ENCODE measurements at places on chromosomes 1 and 21.

DNA sequence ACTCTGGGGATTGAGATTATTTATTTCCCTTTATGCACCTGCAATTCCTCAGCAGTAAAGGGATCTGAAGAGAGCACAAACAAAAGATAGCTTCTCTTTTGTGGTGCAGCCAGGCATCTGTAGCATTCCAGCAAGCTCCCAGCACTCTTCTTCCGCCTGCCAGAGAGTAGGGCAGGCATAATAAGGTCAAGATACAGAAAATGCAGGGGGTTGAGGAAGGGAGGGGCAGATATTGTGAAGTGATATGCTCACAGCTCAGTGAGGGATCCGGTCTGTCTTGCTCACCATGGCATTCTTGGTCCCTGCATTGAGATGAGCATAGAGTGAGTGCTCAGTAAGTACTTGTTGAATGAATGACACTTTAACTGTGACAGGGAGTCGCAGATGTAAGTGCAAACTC lies 23.9 kb downstream of the FASLG start:
- no peak for DNase-seq

GRCh38 chr1:209406168-209406567 lies 177.3 kb upstream of the CAMK1G start:
- no peak for DNase-seq

DNA sequence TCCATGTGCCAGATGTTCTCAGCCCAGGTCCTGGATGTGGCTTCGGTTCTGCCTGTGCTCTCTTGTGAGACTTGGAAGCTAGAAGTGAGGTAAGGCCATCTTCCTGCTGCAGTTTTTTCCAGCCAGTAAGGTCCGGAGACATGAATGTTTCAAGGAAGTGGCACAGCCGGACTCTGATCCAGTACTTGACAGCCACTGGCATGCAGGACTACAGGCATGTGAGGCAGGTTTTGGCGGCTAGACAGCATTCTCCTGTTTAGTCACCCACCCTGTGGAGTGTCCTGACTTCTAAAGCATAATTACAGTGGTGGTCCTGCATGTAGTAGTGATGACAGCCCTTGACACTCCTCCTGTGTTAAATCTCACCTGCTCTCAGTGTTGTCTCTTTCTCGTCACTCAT lies 72.3 kb downstream of the TNFSF4 start:
- DNase-seq = no peak

DNA sequence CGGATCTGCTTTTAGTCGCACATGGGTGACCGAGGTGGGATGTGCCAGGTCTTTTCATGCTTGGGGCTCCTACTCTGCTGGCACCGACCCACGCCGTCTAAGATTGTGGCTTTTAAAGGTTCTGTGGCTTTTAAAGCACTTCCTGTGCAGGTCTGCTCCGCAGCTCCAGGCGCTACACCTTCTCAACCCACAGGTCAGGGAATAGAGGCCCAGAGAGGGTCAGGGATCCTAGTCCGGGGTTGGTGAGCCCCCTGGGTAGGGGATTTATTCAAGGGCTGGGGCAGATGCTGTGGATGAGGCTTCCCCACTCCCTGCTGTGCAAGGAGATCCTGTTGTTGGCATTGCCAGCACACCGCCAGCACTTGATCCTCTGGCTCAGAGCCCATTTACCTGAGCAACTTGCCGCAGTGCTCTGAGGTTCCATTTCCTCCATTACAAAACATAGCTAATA lies 212.8 kb upstream of the RAB4A start:
- DNase-seq = no peak

GRCh38 chr1:211648980-211649934 lies 26.2 kb downstream of the NEK2 start:
- peak; percentile 85 for DNase-seq

DNA sequence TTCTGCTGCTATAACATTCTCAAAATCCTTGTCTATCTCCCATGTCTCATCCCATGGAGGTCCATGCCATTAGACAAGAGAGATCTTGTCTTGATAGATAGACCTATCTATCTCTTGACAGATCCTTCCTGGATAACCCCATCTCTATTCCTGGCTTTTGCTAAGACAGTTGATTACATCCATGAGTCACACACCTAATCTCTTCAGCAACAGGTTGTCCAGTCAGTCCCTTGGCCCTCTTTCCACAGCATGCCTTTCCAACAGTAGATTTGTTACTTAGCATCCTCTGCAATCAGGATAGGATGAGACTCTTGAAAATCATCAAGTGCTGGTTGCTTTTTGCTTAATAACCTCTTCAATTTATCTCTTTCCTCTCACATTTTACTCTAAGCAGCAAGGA lies 46.6 kb downstream of the TRMT1L start:
- DNase-seq = no peak

DNA sequence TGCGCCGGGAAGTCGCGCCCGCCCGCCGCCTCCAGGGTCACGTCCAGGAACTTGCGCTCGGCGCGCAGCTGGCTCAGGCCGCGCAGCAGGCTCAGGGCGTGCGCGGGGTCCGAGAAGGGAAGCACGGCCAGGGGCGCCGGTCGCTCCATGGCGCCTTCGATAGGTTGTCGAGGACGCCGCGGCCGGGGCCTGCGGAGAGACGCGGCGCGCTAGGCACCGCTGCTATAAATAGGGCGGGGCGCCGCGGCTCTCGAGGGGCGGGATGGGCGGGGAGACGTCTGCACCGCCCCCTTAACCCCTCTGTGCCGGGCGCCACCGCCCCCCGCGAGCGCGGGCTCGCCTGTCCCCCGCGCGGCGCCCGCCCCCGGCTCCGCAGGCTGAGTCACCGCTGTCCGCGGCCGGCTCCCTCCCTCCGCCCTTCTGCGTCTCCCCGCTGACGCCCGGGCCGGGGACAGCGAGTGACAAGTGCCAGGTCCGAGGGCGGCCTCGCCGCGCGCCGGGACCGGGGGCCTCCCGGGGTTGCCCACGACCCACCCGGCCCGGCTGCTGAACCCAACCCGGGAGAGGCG lies at the start of gene KLHL21:
KLHL21 (minus strand) TSS at position 201 of the 569 bp plus-strand sequence; CDS start at position 149, 52 bp downstream.
- peak; percentile 88 for DNase-seq

DNA sequence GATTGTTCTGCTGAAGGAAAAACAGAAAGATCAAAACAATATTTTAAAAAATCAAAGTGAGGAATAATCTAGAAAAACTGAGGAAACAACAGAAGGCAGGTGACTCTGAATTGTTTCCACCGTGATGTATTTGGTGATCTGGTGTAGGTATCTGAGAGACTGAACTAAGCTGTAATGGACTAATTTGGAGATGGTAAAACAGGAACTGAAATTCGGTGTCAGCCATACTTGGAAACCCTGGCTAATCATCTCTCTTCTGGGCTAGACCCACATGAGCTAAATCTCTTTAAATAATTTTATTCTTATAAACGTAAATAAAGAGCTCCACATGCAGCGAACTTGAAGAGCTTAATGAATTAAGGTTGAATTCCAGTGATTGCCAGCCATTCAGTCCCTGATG lies 1226.1 kb downstream of the NCAM2 start:
- DNase-seq = no peak

- no peak for DNase-seq
Observed at GRCh38 chr21:30582870-30583269, 7.3 kb downstream of the KRTAP22-2 start.

- peak; percentile 13 for DNase-seq
Observed at GRCh38 chr21:43193088-43193650, 24.4 kb downstream of the CRYAA start.

DNA sequence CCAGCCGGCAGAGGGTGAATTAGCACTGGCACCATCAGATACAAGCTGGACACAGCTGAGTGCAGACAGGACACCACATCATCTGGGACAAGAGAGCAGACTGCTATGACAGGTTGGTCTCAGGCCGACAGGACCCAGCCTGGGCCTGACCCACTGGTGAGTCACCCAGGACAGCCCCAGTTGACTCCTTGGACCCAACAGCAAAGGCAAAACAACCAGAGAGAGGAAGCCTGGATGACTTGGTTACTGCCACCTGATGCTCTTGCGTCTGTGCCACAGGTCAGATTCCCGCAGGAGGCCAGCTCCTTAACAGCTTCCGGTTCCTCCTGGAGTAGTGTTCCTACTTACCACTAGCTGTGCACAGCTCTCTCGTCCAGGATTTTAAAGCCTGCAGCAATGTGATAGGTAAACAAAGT lies 18.5 kb downstream of the CCN1 start:
- no peak for DNase-seq

GRCh38 chr1:65821386-65821785 lies 28.7 kb downstream of the PDE4B start:
- no peak for DNase-seq

DNA sequence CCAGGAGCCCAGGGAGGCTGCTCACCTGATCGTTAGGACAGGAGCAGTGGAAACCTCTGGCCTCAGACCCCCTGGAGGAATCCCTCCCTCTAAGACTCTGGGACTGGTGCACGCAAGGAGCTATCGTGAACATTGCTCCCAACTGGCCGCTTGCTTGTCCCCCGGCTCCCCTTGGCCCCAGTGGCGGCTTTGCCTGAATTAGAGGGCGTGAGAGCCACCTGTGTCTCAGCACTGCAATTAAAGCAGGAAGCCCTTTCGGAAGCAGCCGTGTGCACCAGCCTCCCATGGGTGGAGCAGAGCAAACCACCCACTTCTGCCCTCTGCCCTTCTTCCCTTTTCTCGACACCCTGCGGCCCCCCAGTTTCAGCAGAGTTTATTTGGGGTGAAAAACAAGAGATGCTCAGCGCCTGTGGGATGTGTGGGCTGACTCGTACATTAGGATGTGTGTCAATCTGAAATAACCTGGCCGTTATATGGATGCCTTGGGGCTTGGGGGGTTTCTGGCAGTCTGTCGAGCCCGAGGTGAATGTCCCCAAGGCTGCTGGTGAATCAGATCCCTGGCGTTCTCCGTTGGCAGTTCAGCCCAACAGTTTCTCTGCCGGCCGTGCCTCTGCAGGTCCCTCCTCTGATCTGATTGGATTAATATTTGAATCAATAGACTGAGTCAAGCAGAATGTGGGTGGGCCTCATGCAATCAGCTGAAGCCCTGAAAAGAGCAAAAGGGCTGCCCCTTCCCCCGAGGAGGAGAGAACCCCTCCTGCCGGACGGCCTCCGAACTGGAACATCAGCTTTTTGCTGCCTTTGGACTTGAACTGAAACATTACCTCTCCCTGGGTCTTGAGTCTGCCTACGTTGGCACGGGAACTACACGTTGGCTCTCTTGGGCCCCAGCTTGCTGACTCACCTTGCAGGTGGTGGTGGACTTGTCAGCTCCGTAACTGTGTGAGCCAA lies 7.3 kb upstream of the UMODL1 start:
- DNase-seq = no peak

- peak; percentile 81 for DNase-seq
Observed at GRCh38 chr1:117367046-117368025, at the start of gene MAN1A2. MAN1A2 (plus strand) TSS chr1:117367449; CDS start chr1:117368184, 735 bp downstream.

DNA sequence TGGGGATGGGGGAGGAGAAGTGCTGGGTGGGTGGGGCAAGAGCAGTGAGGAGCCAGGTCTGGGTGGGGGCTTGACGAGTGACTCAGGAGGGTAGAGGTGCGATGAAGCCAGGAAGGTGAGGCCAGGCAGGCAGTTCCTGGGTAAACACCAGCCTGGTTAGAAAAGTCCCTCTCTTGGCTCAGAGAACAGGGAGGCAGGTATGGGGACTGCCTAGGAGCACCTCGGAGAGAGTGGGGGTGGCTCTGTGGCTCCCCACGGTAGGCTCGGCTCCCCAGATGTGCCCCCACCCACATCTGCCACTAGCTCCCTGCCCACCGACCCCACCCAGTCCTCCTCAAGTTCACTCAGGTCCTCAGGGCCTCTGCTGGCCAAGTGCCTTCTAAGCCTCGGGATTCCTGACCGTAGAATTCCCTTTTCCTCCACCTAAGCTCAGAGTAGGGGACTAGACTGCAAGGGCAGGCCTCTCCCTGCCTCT lies 1.2 kb downstream of the HSPG2 start:
- DNase-seq = no peak

DNA sequence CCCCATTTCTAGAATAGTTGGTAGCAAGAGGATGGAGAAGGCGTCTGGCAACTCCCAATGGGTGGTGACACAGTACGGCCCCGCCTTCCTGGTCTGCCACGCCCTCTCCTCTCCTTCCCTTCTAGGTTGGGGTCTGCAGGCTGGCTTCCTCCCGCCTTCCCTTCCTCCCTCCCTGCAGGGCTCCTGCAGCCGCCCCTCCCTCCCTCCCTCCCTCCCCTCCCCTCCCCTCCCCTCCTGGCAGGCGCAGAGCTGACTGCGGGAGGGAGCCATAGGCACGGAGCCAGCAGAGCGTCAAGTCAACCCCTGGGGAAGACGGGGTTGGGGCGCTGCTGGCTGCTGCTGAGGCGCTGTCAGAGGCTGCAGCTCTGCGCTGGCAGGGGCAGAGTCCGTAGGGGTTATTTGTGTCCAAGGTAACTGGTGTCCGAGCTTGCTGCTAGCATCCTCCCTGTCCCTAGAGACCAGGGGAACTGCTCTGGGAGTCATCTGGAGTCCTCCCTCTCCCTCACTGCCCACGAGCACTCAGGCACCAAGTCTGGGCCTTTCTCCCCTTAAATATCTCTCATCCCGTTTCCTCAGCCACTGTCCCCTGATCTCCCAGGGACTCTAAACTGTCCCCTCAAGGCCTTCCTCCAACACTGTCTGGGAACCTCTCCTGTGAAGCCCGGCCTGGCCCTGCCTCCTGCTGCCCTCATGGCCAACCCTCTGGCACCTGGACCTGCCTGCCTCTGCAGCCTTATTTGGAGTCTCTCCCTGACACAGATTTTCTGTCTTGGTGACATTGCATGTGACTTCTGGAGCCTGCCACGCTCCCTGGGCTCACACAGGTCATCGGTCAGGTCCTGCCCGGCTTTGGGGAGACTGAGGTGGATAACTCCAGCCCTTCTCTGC lies 57.4 kb upstream of the ACOT11 start:
- DNase-seq = no peak

GRCh38 chr1:38197312-38198061 lies 150.9 kb upstream of the POU3F1 start:
- DNase-seq = no peak

DNA sequence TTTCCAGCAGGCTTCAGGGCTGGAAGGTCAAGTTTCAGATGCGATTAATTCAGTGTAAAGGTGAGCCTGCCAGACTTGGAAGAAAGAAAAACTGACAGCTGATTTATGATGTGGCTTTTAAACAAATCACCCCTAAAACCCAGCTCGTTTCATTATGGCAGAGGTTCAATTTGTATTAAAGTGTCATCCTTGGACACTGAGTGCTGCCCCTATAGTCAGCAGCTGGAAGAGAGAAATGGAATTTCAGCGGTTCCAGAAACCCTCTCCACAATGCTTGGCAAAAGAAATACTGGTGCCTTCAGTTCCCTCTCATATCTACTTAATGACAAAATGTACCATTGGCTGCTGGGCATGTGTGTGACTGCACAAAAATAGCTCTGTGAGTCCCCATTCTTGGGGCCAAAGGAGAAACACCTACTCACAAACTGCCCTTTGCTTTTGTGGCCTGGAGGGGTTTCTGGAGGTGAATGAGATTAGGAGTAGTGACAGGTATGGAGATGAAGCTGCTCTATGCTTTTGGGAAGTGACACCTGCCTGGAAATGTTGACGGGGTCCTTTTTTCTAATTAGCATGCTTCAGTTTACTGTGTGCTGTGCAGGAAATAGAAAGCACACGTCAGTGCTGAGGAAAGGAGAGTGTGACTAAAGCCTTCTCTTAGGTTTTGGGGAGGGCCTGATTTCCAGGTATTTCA lies 95.1 kb upstream of the TSPAN2 start:
- DNase-seq = no peak

DNA sequence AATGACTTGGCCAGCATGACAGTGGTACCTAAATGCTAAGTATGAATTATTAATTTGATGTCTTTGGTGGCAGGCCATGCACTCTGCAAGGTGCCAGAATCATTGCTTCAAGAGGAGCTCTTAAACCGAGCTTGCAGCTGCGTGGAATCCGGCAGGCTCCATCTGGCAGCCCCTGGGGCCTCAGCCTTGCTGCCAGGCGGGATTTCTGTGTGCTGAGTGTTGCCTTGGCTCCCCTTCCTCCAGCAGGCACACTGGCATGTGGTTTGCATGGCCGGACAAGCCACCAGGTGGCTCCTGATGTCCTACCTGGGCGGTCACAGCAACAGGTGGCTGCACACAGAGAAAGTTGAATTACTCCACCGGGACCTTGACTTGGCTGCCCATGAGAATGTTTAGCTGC lies 155.4 kb downstream of the URB2 start:
- no peak for DNase-seq

All from lower leg skin (tissue), 4 donors.